ENCODE measurements at places on chromosomes 6 and 20.
A peak's percentile ranks its signal among the peaks of the same experiment; 100 is the strongest.

DNA sequence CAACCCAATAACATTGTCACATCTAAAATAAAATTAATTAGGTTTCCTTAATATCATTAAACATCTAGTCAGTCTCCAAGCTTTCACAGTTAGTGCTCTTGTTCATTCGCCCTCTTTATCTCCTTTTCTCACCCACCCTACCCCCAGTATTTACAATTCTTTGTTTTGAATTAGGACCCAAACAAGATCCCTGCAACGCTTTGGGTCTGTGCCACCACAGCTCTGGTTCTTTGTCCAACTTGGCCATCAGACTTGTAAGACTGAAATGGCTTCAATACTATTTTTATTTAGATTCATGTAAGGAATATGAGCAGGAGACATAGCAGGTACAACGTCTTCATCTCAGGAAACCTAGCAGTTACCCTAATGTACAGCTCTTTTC lies 276.5 kb downstream of the CDKAL1 start:
- DNase-seq = no peak

DNA sequence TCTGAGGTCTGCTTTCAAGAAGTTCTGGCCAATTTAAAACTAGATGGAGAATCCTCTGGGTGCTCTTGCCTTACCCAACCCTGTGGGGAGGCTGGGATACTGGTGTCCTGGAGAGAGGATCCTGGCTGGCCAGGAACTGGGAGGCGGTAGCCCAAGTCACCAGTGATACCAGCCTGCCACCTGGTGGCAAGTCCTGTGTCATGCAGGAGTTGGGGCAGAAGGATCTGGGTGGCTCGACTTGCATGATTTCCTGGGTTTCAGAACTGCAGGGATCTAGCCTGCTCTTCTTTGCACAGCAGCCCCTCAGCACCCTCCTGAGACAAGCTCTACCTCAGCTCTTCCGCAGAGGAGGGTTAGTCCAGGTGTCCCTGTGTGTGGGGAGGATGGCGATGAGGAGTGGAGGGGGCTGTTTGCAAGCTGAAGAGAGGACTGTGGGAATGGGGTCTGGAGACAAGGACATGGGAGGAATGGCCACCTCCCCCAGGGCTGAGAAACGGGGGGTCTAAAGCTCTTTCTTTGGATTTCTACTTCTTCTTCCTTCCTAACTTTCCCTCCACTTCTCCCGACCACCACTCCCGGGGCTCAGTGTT lies 4.2 kb downstream of the KCNK17 start:
- DNase-seq = peak; percentile 27

- DNase-seq = no peak
Observed at GRCh38 chr6:41586252-41587007, 40.2 kb downstream of the FOXP4 start.

- DNase-seq = no peak
Observed at GRCh38 chr6:53048431-53049195, 16.6 kb upstream of the FBXO9 start.

GRCh38 chr6:85462673-85463072 lies 12.8 kb downstream of the NT5E start:
- no peak for DNase-seq

DNA sequence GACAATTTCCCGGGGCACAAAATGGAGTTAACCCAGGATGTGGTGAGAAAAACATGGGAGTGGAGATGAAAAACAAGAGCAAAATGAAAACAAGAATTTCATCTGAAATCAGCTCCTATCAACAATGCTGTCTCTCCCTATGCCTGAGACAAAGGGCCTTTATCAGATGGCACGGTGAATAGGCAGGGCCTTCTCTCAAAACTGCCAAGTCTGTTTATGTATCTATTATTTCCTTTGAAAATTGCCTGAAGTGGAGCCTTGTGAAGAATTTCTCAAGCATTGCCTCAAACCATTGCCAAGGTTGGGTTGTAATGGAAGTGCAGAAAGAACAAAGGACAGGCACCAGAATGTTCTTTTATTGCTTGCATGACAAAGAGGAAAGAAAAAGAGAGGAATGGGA lies 74.7 kb downstream of the BTBD3 start:
- DNase-seq = no peak

GRCh38 chr20:1075616-1076015 lies 42.8 kb upstream of the PSMF1 start:
- no peak for DNase-seq
